T-cell (primary cell): ENCODE measurements at places on chromosomes 12 and 14.

DNA sequence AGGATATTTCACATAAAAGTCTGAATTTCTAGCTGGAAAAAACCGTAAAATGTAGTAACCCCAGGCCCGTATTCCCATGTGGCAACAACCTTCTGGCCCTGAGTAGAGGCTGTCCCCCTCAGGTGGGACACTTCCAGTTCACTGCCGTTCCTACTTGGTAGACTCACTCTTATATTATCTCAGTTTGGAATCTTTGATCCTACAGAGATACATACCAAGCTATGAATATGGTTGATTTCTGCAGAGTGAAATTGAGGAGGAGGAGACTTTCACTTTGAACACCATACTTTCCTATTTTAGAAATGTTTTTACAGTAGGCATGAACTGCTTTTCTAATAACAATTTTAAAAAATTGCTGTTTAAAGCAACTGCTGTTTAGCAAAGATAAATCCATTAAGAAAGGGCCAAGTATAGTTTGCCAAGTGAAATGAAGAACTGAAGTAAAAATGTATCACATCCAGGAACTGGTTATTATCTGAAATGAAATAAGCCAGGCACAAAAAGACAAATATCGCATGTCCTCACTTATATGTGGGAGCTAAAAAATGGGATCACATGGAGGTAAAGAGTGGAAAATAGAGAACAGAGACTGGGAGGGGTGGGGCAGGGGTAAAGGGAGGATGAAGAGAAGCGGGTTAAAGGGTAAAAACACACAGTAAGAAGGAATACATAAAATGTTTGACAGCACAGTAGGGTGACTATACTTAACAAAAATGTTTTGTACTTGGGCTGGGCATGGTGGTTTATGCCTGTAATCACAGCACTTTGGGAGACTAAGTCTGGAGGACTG lies 92.8 kb upstream of the METAP2 start:
- DNase-seq: no peak
- no peak overlapping the region for H3K27ac ChIP-seq
- H3K27me3 ChIP-seq: no peaks in the 10 kb centered on the region
- no peak overlapping the region for H3K4me3 ChIP-seq

DNA sequence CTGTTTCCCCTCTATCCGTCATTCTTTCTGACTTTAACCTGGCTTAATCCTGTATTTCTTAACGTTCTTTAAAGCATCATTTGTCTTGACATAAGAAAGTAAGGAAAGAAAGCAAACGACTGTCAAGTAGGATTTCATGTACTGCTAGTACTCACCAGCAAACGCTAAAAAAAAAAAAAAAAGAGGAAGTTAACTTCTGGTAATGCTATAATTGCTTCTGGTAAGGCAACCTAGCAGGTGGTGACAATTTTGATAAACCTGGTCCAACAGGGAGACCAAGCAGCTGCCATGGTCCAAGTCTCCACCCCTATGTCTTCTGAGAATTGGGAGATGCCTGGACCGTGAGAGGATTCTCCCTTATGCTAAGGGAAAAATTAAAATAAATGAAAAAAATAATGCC lies 306.6 kb downstream of the DAD1 start:
- no peak overlapping the region for H3K27ac ChIP-seq
- H3K4me1 ChIP-seq: no peaks in the 10 kb centered on the region
- H3K36me3 ChIP-seq: no peaks in the 10 kb centered on the region
- no peak for DNase-seq

DNA sequence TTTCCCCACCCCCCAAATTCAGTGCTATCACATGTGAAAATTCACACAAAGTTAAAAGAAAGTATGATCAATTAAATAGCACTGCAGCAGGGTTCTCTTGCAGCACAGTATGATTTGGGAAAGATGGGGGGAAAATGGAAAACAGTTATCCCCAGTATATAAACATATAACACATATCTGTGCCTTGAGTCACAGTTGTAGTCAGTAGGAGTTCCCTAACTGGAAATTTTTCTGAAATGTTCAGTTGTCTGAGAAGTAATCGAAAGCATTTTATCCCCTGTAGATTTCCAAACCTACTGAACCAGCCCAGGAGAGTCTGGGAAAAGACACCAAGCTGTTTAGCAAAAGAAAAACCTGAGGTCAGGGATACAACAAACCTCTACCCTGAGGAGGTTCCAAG lies 47.0 kb downstream of the C12orf50 start:
- no peak overlapping the region for H3K4me3 ChIP-seq
- H3K27ac ChIP-seq: no peak overlapping the region
- no peaks in the 10 kb centered on the region for H3K4me1 ChIP-seq
- no peaks in the 10 kb centered on the region for H3K27me3 ChIP-seq

GRCh38 chr12:80710727-80711449 lies 3.5 kb downstream of the MYF6 start:
- DNase-seq: no peak
- H3K27ac ChIP-seq: no peak overlapping the region
- H3K36me3 ChIP-seq: no peaks in the 10 kb centered on the region
- H3K27me3 ChIP-seq: peaks cover 15% of the 10 kb centered on the region
- no peaks in the 10 kb centered on the region for H3K4me1 ChIP-seq
- H3K4me3 ChIP-seq: no peak overlapping the region

GRCh38 chr12:124631681-124632256 lies 64.4 kb upstream of the NCOR2 start:
- no peaks in the 10 kb centered on the region for H3K4me1 ChIP-seq
- DNase-seq: no peak
- H3K27me3 ChIP-seq: peaks cover 20% of the 10 kb centered on the region
- H3K4me3 ChIP-seq: no peak overlapping the region
- H3K27ac ChIP-seq: no peak overlapping the region

- H3K4me3 ChIP-seq: no peak overlapping the region
- H3K36me3 ChIP-seq: peaks cover 51% of the 10 kb centered on the region
- no peaks in the 10 kb centered on the region for H3K27me3 ChIP-seq
These were observed 48.7 kb upstream of the TRAF3 start for GRCh38 chr14:102728501-102728900.
